WTC11 (cell line): ENCODE measurements at places on chromosomes 7 and 10. TPM values are rescaled to one million over a fixed set of nuclear protein-coding genes. Genes with fewer than 3 reads are reported as not detected.

DNA sequence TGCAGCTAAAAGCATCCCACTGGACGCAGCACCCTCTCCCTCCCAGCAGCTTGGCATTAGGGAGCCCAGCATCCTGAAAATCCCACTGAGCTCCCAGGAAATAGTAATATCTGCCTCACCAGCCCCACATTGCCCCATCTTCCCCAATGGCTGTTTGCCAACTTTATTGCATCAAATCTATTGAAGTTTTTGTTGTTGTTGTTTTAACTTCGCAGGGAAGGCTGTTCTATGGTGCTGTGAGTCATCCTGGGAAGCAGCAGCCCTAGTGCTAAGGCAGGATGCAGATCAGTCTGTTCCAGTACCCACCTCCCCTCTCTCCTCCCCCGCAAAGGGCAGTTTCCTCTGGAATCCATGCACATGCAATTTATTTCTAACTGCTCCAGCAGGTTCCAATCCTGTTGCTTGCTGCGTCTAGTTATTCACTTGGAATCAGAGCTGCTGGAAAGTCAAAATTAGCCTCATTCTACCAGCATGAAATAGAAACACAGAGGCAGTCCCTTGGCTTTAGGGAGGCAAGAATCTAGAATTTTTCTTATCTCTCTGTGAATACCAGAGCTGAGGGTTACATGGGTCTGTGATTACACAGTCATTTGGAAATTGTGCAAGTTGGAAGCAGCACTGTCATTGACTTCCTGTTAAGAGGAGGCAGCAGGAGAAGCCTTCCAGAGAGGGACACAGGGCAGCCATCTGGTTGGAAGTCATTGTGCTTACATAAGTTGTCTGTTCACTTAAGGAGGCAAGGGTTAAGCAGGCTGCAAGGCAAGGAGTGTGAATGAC is 115.9 kb upstream of the CACUL1 start:
- H3K4me1 ChIP-seq = peaks cover 29% of the 10 kb centered on the region
- DNase-seq = no peak
- H3K36me3 ChIP-seq = no peaks in the 10 kb centered on the region
- no peaks in the 10 kb centered on the region for H3K27me3 ChIP-seq
- H3K4me3 ChIP-seq = no peak overlapping the region

DNA sequence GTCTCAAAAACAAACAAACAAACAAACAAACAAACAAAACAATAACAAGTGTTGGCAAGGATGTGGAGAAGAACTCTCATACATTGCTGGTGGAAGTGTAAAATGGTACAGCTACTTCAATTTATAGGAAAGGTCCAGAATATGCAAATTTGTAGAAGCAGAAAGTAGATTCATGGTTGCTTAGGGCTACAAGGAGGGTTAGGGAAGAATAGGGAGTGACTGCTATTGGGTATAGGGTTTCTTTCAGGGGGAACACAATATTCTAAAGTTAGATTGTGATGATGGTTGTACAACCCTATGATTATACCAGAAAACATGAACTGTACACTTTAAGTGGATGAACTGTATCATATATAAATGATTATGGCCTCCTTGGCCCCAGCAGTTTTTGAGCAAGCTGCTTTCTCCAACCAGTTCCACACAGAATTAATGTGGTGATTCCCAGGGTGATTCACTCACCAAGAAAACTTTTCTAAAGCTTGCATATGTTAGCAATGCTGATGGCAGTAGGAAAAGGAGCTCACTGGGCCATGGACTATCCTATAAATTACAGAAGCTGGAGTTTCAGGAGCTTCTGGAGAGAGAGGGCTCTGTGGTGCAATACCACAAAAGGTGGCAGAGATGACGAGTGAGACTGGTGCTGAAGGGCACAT is 52.8 kb upstream of the KCNIP2 start:
- H3K4me3 ChIP-seq = no peak overlapping the region
- no peaks in the 10 kb centered on the region for H3K36me3 ChIP-seq
- no peak for DNase-seq
- H3K27me3 ChIP-seq = no peaks in the 10 kb centered on the region
- H3K27ac ChIP-seq = no peak overlapping the region

- H3K4me3 ChIP-seq = no peak overlapping the region
- no peaks in the 10 kb centered on the region for H3K27me3 ChIP-seq
- no peaks in the 10 kb centered on the region for H3K36me3 ChIP-seq
- DNase-seq = no peak
- no peaks in the 10 kb centered on the region for H3K4me1 ChIP-seq
Observed at GRCh38 chr7:43891069-43891955, 15.1 kb downstream of the URGCP start.

GRCh38 chr7:3168869-3169268 is 125.2 kb upstream of the CARD11 start:
- peaks cover 5% of the 10 kb centered on the region for H3K36me3 ChIP-seq
- peaks cover 19% of the 10 kb centered on the region for H3K4me1 ChIP-seq
- H3K27ac ChIP-seq = no peak overlapping the region; the same call in 1 of the 2 replicates
- no peak for DNase-seq
- H3K4me3 ChIP-seq = no peak overlapping the region

GRCh38 chr7:431658-432111 is 88.0 kb downstream of the PDGFA start:
- H3K4me1 ChIP-seq = peaks cover 13% of the 10 kb centered on the region
- no peaks in the 10 kb centered on the region for H3K36me3 ChIP-seq
- no peak for DNase-seq
- H3K4me3 ChIP-seq = no peak overlapping the region

- no peak overlapping the region for H3K4me3 ChIP-seq
- no peaks in the 10 kb centered on the region for H3K4me1 ChIP-seq
- no peak overlapping the region for H3K27ac ChIP-seq
Observed at GRCh38 chr7:96685755-96686154, 23.9 kb downstream of the SEM1 start.

GRCh38 chr7:116171094-116171493 is 39.2 kb upstream of the TES start:
- peaks cover 40% of the 10 kb centered on the region for H3K27me3 ChIP-seq
- no peak for DNase-seq
- peaks cover 7% of the 10 kb centered on the region for H3K4me1 ChIP-seq
- H3K36me3 ChIP-seq = peaks cover 6% of the 10 kb centered on the region
- no peak overlapping the region for H3K27ac ChIP-seq
- no peak overlapping the region for H3K4me3 ChIP-seq

GRCh38 chr10:100688201-100688600 is 57.2 kb upstream of the PAX2 start:
- H3K27ac ChIP-seq = no peak overlapping the region
- peaks cover 60% of the 10 kb centered on the region for H3K27me3 ChIP-seq
- no peaks in the 10 kb centered on the region for H3K36me3 ChIP-seq

DNA sequence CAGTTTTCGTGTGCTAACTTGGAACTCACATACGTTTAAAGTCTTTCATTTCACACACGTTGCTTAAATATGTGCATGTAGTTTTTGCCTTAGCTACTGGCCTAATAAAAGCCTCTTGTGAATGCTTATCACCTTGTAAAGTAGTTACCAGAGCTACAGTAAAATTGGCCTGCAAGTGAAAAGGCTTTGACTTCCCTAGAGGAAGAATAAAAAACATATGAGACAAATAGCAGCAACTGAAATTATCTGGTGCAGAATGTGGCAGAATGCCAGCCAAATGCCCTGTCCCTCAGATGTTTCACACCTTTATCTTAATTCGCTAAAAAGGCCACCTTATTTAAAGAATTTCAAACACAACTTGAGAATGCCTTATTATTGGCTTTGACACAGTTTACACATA is 28.1 kb upstream of the RPA3 start:
- no peak for DNase-seq
- H3K27ac ChIP-seq = no peak overlapping the region
- H3K4me1 ChIP-seq = peaks cover 10% of the 10 kb centered on the region
- no peaks in the 10 kb centered on the region for H3K27me3 ChIP-seq
- no peak overlapping the region for H3K4me3 ChIP-seq

DNA sequence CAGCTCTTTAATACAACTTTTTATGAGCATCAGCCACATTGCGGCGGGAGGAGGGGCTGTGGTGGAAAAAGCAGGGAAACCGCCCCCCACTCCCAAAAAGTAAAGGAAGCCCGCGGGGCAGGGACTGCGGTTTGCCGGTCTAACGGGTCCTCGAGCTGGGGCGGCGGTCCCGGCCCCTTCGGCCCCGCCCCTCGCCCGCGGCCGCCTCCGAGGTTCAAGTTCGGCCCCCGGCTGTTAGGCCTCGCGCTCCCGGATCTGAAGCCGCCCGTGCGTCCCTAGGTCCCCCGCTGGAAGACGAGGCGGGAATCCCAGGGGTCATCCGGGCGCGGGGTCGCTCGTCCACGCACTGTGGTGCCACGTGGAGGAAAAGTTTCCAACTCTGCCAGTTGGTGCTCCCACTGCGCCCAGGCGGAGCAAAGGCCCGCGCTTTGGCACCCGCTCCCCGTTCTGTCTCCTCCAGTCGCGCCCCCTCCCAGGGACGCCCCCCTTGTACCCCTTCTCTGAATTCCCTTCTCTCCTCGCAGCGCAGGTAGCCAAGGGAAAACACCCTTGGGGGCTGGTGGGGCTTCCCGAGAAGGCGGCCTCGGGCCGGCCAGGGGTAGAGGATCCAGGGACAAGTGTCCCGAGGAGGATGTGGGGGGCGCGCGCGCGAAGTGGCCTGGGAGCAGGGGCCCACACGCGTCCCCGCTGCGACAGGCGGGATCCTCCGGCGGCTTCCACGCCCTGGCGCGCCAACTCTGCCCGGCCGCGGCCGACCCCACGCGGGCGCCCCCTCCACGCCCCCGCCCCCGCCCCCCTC is 798 bp upstream of the AUTS2 start:
- peaks cover 60% of the 10 kb centered on the region for H3K27me3 ChIP-seq
- H3K4me1 ChIP-seq = peaks cover 4% of the 10 kb centered on the region
- DNase-seq = peak; percentile 63
- H3K4me3 ChIP-seq = peak overlapping the region; percentile 67

DNA sequence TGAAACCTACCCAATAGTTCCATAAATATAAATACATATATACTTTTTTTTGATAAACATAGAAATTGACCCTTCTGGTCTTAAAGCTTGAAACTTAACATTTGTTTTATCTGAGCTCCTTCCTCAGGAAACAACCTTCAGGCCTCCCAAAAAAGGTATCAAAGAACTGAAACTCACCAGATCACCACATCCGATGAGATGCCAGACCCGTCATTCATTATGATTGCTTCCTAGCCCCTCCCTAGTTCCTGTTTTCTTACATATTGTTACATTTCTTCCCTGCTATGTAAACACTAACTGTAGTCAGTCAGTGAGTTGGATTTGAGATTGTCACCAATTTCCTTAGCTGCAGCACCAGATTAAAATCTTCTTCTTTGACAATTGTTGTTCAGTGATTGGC is 663.6 kb downstream of the PCDH15 start:
- H3K4me1 ChIP-seq = peaks cover 3% of the 10 kb centered on the region; the same call in 1 of the 2 replicates
- H3K27me3 ChIP-seq = no peaks in the 10 kb centered on the region
- H3K36me3 ChIP-seq = peaks cover 62% of the 10 kb centered on the region
- no peak for DNase-seq
- no peak overlapping the region for H3K27ac ChIP-seq
- no peak overlapping the region for H3K4me3 ChIP-seq

DNA sequence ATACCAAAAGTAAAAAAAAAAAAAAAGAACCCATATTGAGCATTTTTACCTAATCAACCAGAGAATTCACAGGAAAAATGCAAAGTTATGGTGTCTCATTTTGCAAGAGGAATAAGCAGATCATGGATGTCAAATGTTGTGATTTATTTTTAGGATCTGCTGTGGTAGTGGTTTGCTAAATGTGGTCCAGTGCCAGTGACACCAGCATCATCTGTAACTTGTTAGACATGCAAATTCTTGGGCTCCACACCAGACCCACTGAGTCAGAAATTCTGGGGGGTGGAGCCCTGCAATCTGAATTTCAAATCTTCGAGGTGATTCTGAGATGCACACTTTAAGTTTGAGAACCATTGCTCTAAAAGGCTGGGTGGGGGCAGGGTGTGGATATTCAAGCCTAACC is 30.1 kb upstream of the ZEB1 start:
- peaks cover 5% of the 10 kb centered on the region for H3K4me1 ChIP-seq
- H3K27me3 ChIP-seq = no peaks in the 10 kb centered on the region; the same call in none of the 2 replicates
- DNase-seq = no peak
- no peak overlapping the region for H3K4me3 ChIP-seq
- no peak overlapping the region for H3K27ac ChIP-seq

GRCh38 chr7:31729195-31729804 is 42.3 kb downstream of the PPP1R17 start:
- no peak overlapping the region for H3K4me3 ChIP-seq
- peaks cover 9% of the 10 kb centered on the region for H3K4me1 ChIP-seq
- peaks cover 16% of the 10 kb centered on the region for H3K27me3 ChIP-seq
- H3K27ac ChIP-seq = no peak overlapping the region

The AZGP1 gene
- total RNA-seq = 1.6 to 2.7 TPM (median 1.8 TPM) in 3 replicates

The SPDYE2B gene
- total RNA-seq = 0.23 TPM in 1 of 3 replicates, not detected in the others

The FEZF1 gene
- 11.1 to 20.0 TPM (median 11.6 TPM) in 3 replicates for total RNA-seq

The CRHR2 gene
- total RNA-seq = 0.09 to 0.25 TPM (median 0.22 TPM) in 3 replicates

The IFIT2 gene
- 0.07 to 0.15 TPM (median 0.14 TPM) in 3 replicates for total RNA-seq
